ENCODE measurements at places on chromosomes 6 and 20.

DNA sequence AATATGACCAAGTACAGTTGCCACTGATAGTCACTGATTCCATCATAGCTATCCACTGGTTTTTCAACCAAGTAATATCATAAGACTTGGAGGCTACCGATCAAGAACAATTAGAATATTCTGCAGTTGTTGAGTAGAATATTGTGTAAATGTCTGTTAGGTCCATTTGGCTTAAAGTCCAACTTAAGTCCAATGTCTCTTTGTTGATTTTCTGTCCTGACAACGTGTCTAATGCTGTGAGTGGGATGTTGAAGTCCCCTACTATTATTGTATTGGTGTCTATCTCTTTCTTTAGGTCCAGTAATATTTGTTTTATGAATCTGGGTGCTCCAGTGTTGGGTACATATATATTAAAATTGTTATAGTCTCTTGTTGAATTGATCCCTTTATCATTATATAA, 13.9 kb downstream of the ARFGEF3 start:
- no peak for DNase-seq

- no peak for DNase-seq
Observed at GRCh38 chr6:6997263-6998193, 110.2 kb upstream of the RREB1 start.

DNA sequence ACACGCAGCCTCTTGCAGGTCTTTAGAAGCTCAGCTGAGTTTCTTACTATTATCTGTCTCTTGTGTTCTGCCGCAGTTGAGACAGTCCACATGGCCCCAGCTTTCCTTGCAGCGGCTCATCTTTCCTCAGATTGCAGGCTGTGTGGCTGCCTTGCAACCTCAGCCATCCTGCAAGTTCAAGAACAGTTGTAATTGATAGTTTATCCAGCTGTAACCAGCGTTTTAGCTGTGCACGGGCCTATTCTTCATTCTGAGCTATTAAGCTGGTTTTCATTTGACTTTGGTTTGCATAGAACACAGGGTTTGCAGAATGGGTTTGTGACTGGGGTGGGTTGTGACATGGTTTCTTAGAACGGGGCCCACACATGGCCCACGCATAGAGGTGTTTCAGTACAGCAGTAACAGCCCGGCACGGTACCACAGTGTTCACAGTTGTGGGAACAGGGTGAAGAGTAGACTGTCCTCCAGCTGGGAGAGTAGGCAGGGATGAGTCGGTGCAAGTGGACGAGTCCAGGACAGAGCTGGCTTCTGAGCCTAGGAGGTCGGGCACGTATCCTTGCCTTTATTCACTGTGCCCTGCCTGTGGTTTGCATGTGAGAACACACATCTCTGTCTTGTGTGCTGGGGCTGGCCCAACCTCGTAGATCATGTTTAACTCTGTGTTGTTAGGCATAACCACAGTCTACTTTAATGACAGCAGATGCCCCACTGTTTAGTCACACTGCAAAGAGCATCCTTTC, 89.2 kb downstream of the RPP40 start:
- DNase-seq: no peak

DNA sequence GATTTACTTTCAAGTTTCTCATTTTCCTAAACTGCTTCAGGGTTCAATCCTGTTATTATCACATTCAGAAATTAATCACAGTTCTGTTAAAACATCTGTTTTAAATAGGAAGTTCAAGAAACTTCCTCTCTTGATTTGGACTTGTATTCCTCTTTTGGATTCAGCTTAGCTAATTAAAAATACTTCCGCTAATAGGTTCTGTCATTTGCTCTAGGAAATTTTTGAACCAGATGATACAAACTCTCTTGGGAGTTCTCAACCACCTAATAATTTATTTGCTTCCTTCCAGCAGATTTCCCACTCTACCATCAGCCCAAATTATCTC, 15.9 kb upstream of the TMEM30A start:
- DNase-seq: no peak

GRCh38 chr6:102679865-102680264, 1286.4 kb downstream of the GRIK2 start:
- no peak for DNase-seq

GRCh38 chr6:167970230-167970629, 27.2 kb upstream of the KIF25 start:
- DNase-seq: no peak

DNA sequence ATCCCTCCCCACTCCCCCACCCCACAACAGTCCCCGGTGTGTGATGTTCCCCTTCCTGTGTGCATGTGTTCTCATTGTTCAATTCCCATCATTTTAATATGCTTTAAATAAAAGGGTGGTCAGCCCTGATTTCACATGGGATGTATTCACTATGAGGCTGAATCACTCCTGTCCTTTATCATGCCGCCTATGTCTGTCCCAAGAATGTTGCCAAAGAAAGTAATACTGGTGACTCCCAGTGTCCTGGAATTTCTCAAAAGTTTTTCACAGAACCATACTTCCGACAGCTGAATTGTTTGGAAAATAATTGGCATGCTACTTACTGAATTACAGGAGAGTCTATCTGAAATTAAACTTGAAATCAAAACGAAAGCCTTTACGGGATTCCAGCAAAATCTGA, 217.7 kb downstream of the HAO1 start:
- no peak for DNase-seq

DNA sequence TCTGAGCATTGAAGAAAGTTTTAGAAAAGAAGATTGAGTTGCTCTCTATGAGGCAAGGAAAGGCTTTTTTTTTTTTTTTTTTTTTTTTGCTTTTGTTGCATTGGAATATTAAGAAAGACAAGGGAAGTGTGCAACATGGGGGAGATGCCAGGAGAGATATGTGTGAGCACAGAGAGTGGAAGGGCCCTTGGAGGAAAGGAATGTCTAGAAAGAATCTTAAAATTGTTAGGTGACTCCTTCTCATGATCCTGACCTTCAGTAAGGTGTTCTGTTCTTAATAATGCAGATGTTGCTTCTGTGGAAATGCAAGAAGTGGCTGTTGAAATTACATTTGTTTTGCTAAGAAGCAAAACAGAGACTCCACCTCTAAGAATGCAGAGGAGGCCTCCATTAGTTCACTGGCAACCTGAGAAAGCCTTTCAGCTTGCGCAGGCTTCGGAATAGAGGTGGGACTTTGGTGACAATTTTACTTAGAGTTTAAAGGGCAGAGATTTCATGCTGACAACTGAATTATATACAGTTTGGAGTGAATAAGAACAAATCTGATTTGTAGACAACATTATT, 118.0 kb upstream of the ASCC3 start:
- no peak for DNase-seq

DNA sequence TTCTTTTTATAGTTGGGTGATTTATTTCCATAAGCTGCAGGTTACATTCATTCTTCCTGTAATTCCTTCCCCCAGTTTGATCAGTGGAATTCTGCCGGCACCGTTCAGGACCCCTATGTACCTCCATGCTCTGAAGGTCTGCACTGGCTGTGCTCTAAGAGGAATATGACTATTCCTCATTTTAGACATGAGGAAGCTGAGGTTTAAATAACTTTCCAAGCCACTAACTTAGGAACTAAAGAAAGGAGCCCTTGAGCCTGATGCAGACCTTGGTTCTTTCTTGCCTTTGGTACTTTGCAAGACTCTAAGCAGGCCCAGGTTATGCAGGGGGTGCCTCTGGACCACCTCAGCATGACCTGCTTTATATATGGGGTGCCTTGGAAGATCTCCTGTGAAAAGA, 318.5 kb downstream of the QKI start:
- DNase-seq: no peak

- DNase-seq: no peak
Observed at GRCh38 chr6:108565091-108565766, 4.5 kb downstream of the FOXO3 start.

DNA sequence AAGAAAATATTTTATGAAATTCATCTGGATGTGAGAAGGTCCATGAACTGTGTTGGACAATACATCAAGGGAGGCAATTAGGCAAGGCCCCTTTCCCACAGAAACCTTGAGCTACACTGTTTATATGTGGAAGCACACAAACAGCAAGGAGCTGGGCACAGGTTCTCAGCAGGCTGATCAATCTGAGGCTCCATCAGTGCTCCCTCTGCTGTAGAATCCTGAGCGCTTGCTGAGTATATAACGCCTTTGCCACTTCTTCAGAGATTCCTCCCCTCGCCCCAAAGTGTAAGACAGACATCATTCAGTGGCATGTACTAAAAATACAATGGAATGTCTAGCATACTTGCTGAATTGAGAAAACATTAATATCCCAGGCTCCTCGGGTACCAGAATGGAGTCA, 146.9 kb downstream of the PRKN start:
- no peak for DNase-seq

- DNase-seq: no peak
Observed at GRCh38 chr6:12371641-12372146, 81.5 kb downstream of the EDN1 start.

DNA sequence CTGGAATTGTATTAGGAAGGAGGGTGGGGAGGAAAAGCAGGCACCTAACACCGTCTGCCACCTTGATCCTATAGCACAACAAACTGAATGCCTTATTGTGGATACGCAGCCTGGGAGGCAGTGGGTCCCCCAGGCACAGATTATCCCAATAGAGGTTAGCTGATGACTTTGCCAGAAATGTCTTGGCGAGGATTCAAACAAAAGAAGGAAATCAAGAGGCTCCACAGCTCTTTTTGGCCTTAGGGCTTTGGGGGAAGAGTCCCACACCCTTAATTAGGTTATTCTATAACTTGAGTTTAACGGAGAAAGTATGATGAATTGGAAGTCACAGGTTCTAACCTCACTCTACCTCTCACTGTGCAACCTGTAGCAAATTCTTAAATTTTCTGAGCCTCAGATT, 102.0 kb downstream of the MRPL14 start:
- no peak for DNase-seq

DNA sequence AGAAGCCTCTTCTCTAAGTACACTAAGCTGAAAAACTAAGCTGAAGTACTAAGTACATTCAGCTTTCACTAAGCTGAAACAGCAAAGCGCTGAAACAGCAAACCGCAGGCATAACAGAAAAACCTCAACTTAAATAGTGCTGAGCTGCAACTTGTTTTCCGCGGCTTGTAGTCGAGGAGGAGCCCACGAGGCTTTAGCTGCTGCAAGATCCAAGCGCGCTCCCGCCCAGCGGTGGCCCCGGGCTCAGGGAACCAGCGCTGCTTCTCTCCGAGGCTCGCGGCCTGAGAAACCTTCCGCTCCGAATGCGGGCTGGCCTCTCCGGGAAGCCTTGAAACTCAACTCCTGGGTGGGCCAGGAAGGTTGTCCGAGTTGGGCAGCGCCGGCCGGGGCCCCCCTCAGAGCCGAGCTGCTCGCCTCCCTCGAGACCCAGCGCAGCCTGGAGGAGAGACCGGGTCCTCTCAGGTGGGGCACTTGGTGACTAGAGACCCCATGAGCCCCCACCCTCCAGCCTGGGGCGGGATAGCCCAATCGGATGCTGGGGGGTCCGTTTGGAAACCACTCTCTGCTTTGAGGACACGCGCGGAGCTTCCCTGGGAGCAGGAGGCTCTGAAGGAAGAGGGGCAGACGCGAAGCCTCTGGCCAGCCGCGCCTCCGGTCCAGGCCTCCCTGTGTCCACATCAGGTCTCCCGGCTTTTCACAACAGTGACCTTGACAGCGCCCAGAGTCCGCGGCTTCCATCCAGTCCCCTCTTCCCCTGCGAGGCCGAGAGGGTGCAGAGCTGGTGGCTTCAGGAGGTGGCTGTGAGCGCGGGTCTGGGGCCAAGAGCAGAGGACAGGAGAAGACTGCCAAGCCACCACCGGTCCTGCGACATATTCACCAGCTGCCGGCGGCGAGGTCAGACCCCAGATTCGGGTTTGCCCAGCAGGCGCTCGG, 38.1 kb upstream of the HLA-E start:
- peak; percentile 73 for DNase-seq

DNA sequence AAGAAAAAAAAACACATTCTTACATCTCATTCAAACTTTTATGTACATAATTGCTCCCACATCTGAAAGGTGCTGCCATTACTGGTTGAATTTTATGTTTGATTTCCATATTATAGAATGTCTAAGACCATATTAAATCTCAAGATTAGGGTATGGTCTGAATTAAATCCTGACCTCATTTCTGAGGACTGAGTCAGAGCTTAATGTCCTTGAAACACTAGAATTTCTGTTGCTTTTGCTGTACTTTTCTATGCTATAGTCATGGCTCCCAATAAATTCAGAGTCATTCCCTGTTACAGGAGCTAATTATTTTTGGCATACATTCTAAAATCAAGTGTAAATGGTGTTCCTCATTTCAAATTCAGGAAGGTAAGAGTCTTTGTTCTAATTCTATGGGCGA, 285.3 kb upstream of the MANEA start:
- no peak for DNase-seq

GRCh38 chr20:35942243-35942642, 12.1 kb downstream of the SCAND1 start:
- DNase-seq: no peak

GRCh38 chr20:5980720-5981538, 30.5 kb downstream of the MCM8 start:
- DNase-seq: no peak

DNA sequence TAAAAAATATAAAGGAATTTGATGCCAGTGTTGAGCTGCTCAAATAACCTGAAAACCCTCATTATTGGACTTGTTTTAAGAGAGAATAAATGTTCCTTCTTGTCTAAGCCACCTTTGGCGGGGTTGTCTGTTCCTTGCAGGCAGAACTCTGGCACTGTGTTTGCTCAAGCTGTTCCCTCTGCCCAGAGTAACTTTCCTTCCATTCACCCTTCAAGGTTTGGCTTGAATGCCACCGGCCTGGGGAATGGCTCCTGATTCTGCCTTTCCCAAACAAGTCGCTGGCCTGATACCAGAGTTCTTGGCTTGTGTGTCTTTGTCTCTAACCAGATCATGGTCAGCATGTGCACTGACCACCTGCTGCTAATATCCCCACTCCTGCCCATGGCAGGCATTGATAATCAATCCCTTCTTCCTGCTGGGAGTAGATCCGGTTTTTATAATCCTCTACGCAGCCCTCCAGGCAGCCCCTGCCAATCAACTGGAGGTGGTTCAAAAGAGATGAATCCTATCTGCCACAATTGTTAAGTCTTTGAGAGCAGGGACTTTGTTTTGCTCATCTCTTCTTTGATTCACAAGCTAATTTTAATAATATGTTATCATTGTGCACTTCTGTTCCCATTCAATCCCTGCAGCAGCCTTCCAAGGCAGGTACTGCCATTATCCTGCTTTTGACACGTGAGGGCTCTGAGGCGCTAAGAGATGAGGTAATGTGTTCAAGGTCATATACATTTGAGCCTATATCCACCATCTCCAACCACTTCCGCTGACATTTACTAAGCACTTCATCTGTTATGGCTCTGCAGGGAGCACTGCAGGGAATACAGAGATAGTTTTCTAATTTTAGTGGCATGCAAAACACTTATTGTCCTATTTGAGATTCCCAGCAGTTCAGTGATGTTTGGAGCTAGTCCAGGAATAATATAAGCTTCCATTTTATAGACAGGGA, 3.1 kb upstream of the CCM2L start:
- no peak for DNase-seq

- DNase-seq: no peak
Observed at GRCh38 chr6:100228437-100228833, 234.4 kb upstream of the MCHR2 start.

DNA sequence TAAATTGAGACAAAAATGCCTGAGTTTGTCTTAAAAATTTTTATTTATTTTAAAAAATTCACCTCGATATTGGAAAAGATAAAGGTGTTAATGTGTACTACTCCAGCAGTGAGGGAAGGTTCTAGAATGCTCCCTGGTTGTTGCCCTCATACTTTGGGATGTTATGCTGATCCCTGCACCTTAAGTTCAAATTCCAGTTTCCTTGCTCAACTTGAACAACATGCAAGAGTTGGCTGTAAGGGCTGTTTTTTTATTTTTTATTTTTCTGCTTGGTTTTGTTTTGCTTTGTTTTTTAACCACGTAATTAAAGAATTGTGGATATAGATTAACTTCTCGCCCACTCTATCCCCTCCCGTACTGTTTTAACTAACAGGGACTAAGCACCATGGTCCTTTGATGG, 158.7 kb upstream of the CITED2 start:
- no peak for DNase-seq

GRCh38 chr6:1461736-1462135, 72.4 kb downstream of the FOXF2 start:
- DNase-seq: no peak

Measured in left forelimb (tissue), 1 donor.